WTC11 (cell line): ENCODE measurements at places on chromosomes 5 and 9. TPM values are rescaled to one million over a fixed set of nuclear protein-coding genes. Genes with fewer than 3 reads are reported as not detected.
A peak's percentile ranks its signal among the peaks of the same experiment; 100 is the strongest.

The FRRS1L gene
- 0.71 to 1.1 TPM (median 1.0 TPM) in 3 replicates for total RNA-seq

The TCF7 gene
- total RNA-seq = 8.9 to 11.3 TPM (median 9.6 TPM) in 3 replicates

- no peak for DNase-seq
These were observed 32.1 kb upstream of the MSANTD3 start for GRCh38 chr9:100394816-100395215.

DNA sequence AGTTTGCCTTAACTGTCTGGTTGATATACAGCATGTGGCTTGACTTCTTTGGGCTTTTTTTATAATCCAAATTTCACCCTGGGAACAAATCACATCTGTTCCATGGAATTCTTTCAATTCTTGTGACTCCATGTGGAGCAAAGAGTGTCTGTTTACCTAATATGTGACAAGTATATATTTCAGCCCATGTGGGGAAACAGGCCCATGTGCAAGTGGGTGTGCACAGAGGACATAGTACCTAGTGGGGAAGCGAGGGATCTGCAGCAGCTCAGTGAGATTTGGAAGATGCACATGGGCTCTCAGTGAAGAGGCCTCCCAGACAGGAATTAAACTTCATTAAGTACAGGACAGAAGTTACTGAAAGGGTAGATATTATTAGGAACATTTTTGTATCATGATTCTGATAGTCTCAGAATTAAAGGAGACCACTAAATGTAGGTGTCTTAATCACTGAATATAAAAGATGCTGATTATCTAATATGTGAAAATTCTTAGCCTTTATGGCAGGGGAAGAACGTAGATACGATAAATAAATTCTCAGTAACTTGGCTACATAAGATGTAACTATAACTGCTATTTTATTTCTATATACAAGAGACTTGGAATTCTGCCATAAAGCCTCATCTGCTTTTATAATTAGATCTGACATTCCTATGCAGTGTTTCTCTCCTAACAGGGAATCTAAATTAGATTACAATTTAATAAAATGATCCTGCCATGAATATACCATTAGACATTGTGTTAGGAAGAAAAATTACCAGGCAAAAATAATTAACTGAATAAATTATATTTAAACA, 181.2 kb downstream of the SLC12A2 start:
- DNase-seq = no peak

GRCh38 chr5:93246090-93246855, 334.7 kb downstream of the NR2F1-AS1 start:
- DNase-seq = peak; percentile 34

DNA sequence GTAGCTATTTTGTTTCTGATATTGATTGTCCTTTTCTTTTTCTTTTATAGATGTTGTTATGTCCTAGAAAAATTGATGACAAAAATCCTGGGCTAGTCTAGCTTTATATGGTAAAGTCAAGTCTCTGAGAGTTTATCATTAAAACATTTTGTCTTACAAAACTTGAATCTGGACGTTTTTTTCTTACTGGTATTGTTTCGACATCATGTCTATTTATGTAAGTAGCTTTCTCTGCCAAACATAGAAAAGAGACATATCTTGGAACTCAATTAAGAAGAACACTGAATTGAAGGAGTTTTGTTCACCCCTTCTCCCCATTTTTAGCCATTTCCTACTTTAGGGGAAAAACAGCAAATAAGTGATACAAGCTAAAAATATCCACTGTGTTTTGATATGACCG, 151.5 kb downstream of the ISOC1 start:
- DNase-seq = no peak

GRCh38 chr9:124078641-124079040, 67.1 kb downstream of the LHX2 start:
- no peak for DNase-seq

- DNase-seq = no peak
These were observed 29.7 kb upstream of the BARX1 start for GRCh38 chr9:93984860-93985259.

DNA sequence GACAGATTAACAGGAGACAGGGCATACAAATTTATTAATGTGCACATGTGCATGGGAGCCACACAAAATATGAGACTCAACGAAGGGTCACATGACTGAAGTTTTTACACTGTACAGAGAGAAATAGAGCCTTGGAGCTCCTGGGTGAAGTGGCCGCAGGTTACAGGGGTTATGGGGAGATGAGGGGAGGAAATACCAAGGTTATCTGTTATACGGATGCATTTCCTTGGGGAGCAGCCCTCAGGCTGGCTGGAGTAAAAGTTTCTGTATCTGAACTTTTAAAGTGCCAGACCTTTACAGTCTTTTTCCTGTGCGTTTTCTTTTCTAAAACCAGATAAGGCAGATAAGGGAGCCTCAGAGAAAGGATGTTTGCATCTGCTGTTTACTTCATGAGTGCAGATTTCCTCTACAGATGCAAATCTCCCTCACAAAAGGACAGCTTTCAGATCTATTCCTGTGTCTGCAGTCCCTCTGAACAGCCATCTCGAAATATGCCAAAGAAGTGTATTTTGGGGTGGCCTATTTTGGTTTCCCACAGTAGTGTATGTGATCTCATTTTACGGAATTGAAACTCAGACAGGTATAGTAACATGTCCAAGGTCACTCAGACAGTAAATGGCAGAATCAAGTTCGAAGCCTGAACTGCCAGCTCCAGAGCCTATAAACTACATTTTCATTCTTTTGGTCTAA, 139.3 kb upstream of the FBXL17 start:
- no peak for DNase-seq
